ENCODE measurements at places on chromosomes 1 and 21.

GRCh38 chr1:205294175-205294917, 27.2 kb downstream of the NUAK2 start:
- no peak for DNase-seq

- no peak for DNase-seq
These were observed 14.3 kb upstream of the DDX59 start for GRCh38 chr1:200684015-200684414.

DNA sequence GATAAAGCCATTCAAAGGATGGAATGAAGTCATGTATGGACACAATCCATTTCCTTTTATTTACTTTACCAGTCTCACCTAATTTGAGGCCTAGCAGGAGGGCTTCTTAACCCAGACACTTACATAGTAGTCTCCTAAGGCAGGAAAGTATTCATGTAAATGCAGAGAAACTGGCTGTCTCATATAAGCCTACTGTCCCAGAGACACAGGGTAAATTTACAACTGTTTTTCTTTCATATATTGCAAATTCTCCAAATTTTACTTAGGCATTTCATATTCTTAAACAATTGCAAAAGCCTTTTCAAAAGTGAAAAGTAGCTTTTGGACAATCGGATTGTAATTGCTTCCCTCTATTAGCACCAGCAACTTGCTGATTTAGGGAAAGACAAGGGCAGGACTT, 29.9 kb downstream of the SPAG17 start:
- DNase-seq, result no peak

GRCh38 chr1:227776331-227776771, 39.1 kb upstream of the PRSS38 start:
- DNase-seq, result no peak

GRCh38 chr1:228737601-228738041, 2.3 kb downstream of the RHOU start:
- no peak for DNase-seq
